ENCODE measurements at places on chromosomes 11 and 22.

- DNase-seq = no peak
These were observed 2.9 kb upstream of the TTC36 start for GRCh38 chr11:118524356-118524755.

GRCh38 chr11:103845331-103845730, 191.1 kb upstream of the DDI1 start:
- DNase-seq = no peak

- no peak for DNase-seq
These were observed 576 bp downstream of the TMEM258 start for GRCh38 chr11:61791737-61792309.

GRCh38 chr11:94925422-94926270, 47.7 kb downstream of the CWC15 start:
- no peak for DNase-seq

DNA sequence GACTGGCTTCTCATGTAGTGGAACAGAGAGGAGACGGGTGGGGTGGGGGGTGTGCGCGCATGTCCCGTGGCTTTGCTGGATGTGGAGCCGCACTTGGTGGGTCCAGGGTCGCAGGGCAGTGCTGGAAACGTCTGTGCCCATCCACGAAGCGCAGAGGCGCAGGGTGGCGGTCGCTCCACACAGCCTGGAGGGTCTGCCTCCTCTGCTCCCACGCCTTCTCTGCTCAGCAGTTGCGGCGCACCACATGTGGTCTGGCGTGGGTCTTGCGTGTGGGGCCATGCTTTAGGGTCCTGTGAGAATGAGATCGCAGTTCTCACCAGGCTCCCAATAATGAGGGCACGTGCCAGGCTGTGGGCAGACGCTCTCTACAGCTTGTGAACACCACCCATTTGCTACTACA, 50.7 kb downstream of the MUC6 start:
- DNase-seq = no peak

- no peak for DNase-seq
These were observed 40.2 kb downstream of the SNX19 start for GRCh38 chr11:130876100-130876499.

- DNase-seq = peak; percentile 78
These were observed 4.5 kb upstream of the BCL9L start for GRCh38 chr11:118930094-118930712.

- DNase-seq = no peak
These were observed 13.3 kb upstream of the SH3BP1 start for GRCh38 chr22:37626144-37626543.

GRCh38 chr22:17563936-17564391, 666 bp downstream of the SLC25A18 start:
- DNase-seq = no peak

DNA sequence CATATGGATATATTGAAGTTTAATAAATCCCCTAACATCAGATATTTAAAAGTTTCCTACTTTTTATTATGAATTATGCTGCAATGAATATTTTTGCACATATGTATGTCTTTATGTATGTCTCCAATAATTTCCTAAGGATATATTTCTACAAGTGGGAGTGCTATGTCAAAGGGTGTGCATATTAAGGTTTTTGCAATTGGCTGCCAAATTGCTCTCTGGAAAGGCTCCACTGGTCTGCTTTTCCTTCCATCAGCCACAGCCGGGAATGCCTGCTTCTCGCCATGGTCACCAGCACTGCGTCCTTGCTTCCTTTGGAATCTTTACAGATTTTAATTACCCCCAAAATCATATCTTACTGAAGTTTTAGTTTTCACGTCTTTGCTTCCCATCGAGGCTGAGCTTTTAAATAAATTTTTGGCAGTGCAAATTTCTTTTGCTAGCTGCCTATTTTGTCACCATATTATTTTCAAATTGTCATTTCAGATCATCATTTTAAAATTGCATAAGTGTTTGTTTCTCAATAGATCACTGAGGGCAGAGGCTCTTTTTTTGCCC, 221.7 kb downstream of the SNX19 start:
- no peak for DNase-seq

DNA sequence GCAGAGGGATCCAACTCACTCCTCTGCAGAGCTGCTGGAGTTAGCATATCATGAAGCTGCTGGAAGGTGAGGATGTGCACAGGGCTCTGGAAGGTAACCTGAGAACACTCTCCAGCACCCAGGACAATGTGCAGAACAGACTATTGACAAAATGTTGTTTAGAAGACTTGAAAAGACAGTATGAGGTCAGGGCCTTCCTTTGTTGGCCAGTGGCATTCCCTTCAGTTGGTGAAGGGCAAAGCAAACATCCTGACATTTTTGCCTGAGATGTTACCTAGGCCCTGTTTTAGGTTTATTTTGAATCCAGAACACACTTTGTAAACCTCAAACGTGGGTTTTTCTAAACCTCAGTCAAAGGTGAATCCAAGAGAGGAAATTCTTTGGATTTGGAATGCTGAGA, 67.8 kb downstream of the DEPDC5 start:
- DNase-seq = no peak

- no peak for DNase-seq
These were observed 4.3 kb upstream of the DGCR6L start for GRCh38 chr22:20324139-20324516.

DNA sequence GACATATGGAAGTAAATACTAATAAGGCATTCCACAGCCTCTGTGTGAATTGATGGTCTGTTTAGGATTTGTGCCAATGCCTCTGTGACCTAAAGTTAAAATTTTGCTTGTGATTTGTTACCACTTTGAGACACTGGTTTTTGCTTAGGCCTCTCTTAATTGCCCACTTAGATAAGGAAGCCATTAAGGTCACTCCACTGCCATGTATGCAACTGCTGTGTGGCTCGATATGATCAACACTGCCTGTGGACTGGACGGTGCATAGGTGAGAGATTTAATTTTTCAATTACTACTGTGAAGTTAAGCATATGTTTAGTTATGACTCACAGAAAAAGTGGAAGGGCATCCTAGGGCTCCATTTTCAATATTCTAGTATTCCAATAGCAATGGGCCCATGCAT, 36.9 kb downstream of the CSRP3 start:
- no peak for DNase-seq

Data from activated naive CD4-positive, alpha-beta T cell (primary cell).